ENCODE measurements at places on chromosomes 2 and 18.

GRCh38 chr18:75159238-75159518, 49.8 kb downstream of the PTGR3 start:
- DNase-seq, result no peak

DNA sequence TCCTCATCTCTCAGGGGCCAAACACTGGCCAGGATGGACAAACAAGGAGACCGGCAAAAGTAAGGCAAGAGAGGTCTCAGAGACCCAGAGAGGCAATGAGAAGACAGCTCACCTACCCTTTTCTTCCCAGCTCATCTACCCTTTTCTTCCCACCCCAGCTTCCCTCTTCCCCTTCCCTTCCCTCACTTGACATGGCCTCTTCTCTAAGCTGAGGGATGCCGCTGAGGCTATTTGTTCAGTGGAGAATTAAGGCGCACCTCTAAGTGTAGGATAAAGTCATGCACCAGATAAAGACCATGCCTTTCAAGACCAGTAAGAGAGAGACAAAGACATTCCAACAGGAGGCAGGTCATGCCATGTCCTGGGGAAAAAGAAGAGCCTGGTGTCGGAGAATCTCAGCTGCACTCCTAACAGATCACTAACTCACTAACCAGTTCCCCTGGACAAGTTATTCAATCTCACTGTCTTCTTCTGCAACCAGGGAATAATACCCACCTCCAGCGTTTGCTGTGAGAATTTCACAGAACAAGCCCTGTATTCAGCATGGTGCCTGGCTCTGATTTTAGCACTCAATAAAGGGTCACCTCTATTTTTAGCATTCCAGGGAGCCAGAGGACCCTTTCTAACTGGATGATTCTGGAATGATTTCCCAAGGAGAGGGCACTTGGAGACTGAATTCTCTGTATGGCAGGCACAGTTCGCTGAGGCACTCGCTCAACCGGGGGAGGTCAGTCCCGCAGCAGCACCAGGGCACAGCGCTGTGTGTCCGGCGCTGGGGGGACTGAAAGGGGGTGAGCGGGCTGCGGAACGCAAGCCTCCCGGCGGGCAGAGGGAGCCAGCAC, 3.0 kb upstream of the FOSL2 start:
- DNase-seq, result no peak

DNA sequence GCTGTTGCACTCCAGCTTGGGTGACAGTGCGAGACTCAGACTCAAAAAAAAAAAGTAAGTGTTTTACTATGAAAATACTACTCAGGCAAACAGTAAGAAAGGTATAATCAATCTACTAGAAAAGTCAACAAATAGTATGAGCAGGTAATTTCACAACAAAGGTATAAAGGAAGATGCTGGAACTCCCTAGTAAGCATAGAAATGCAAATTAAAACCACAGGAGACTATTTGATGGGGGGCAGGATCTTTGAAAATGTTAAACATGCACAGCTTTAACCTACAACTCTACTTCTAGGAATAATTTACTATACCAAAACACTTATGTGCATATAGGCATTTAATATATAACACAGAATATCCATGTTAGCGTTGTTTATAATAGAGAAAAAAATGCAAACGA, 24.3 kb upstream of the TNFAIP6 start:
- DNase-seq, result no peak

- no peak for DNase-seq
Measured at GRCh38 chr18:58015065-58015780, 28.8 kb upstream of the NEDD4L start.

GRCh38 chr2:86194751-86195054, 559 bp downstream of the IMMT start:
- no peak for DNase-seq

DNA sequence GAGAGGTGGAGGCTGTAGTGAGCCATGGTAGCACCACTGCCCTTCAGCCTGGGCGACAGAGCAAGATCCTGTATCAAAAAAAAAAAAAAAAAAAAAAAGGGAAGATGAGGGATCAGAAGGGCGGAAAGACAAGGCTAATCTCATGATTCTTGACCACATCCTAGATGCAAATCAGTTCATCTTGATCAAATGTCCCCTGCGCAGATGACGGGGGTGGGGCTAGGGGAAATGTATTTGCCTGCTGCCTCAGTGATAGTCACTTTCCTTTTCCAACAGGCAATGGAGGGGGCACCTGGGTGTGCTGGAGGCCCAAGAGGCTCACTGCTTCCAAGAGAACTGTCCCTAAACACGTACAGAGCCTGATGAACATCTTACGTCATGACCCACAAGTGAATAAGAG, 3.7 kb upstream of the EMILIN2 start:
- no peak for DNase-seq

All from stimulated activated CD8-positive, alpha-beta memory T cell treated with anti-CD3 and anti-CD28 coated beads, Interleukin-4, amount 100 ng/mL, for 1 hour (primary cell).